ENCODE measurements at places on chromosomes 2 and 18.

DNA sequence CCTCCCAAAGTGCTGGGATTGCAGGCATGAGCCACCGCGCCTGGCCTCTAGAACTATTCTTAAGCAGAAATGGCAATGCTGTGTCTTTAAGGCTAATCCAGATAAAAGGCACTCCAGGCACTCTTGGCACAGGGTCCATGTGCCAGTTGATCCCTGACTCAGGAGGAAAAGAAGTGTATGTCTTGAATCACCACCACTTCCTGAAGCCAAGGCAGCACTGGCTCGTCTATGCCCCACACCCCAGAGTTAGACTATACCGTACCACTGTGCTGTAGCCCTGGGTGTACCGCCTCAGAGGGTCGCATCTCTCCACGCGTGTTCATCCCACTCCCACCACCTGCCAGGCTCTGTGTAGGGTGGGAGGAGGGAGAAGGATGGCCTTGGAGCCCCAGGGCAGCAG lies 9.0 kb downstream of the TNFRSF11A start:
- DNase-seq, result no peak

DNA sequence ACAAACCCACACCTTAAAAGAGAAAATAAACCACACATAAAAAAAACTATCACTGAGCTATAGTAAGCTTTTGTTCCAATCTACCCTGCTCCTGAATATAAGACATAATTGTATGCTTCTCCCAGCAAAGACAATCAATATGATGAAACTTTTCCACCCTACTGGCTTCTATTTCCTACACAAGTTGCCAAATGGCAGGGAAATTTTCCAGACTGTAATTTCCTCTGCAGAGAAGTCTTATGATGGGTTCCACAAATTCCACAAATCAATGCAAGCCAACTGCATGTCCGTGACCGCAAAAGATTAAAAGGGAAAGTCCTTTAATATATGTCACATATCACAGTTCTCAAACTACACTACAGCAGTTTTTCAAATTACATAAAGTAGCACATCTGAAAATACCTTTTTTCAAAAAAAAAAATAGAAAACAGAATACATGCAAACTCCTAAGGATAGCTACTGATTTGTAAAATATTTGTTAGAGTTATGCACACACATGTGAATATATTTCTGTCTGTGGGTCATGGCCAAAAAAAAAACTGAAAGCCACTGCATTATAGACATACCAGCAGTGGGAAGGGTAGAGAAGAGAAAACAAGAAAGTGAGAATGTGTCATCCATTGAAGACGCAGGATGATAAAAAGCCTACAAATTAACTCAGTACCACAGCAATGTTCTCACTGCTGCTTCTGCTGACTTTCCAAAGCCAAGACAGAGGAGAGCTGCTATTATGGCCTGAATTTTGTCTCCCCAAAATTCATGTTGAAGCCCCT lies 61.4 kb downstream of the RPL31 start:
- no peak for DNase-seq

DNA sequence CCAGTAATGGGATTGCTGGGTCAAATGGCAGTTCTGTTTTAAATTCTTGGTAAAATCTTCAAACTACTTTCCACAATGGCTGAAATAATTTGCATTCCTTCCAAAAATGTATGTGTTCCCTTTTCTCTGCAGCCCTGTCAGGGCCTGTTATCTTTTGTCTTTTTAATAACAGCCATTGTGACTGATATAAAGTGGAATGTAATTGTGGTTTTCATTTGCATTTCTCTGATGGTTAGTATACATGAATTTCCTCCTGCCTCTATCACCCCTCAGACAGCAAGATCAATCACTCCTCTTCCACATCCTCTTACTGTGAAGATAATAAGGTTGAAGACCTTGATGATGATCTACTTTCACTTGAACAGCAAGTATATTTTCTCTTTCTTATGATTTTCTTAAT lies 304.8 kb upstream of the FSIP2 start:
- no peak for DNase-seq

DNA sequence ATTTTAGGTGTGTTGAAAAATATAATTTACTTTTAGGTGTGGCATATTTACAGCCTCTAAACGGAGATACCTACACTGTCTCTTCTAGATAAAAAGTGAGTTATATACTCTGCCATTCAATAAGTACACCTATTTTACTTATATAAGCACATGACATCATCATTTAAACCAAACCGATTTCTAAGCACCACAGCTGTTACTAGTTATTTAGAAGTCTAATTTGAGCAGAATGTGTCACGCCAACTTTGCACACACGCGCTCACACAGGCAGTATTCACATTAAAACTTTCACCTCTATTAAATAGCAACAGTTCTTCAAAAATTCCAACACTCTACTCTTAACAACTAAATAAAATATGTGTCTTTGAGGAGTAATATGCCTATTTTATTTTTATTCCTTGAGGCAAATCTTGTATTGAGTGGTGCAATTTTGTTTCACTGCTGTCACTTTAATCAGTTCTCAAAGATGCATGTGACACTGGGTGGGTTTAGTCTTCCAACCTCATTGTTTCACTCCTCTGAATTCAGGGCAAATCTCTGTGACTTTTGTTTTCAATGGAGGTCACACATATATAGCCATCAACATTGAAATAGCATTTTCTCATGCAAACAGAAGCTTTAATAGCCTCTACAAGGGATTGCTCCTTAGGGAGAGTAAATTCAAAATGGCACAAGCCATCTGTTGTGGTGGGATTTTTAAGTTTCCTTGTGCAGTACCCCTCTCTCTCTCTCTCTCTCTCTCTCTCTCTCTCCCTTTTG lies 721.0 kb downstream of the PLCL1 start:
- DNase-seq, result no peak

DNA sequence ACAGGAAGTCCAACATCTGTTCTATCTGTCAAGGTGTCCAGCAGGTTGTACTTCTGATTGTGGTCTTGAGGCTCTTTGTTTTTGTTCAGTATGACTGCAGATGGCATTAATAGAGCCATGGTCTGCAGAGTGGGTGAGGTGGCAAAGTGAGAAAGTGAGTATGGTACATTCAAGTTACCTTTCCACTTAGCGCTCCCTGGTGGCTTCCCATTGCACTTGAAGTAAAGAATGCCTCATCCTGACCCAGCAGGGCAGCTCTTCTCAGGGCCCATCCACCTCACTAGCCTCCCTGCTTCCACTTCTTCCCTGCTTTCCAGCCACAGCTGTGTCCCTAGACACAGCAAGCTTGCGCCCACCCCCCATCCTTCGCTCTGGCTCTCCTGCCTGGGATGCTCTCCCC lies 148.0 kb upstream of the ALPP start:
- no peak for DNase-seq
